ENCODE measurements at places on chromosomes 1 and 21.

GRCh38 chr21:42500736-42501135 is 4.7 kb upstream of the RSPH1 start:
- no peak for DNase-seq

GRCh38 chr1:111467865-111468716 is 5.7 kb upstream of the C1orf162 start:
- DNase-seq: no peak

DNA sequence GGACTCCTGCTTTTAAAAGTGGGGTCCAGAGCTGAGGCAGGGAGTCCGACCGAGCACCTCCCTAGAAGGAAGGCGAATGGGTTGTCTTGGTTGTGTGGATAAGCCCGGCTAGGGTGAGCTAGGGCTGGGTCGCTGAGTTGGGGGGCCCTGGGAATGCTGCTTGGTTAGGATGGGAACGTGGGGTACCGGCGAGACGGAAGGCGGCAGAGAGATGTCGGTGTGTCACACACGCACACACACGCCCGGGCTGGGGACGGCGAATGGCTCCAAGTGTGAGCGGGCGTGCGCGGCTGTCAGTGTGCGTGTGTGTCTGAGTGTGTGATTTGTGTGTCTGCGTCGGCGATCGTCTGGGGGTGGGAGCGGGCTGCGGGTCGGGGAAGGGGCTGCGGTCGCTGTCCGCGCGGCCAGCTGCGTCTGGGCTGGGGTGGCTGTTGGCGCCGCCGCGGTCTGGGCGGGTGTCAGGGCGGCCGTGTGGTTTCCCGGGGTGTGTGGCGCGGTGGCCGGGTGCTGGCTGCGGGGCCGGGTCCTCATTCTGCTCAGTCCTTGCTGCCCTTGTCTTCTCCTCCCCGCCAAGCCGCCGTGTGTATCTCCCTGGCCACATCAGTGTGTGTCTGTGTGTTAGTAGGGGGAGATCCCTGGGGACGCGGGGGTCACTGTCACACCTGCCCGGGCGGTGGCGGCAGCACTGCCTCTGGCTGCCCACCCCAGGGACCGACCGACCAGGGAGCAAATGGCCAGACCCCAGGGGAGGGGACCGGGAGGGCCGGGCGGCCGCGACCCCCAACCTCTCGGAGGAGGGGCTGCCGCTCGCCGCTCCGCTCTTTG is 1.1 kb downstream of the EFNA3 start:
- no peak for DNase-seq

GRCh38 chr1:27399251-27400025 is 7.0 kb downstream of the GPR3 start:
- DNase-seq: no peak

- no peak for DNase-seq
Observed at GRCh38 chr1:226871636-226872327, 1.4 kb downstream of the PSEN2 start.

- no peak for DNase-seq
Observed at GRCh38 chr21:15928686-15929425, 199.1 kb downstream of the USP25 start.

DNA sequence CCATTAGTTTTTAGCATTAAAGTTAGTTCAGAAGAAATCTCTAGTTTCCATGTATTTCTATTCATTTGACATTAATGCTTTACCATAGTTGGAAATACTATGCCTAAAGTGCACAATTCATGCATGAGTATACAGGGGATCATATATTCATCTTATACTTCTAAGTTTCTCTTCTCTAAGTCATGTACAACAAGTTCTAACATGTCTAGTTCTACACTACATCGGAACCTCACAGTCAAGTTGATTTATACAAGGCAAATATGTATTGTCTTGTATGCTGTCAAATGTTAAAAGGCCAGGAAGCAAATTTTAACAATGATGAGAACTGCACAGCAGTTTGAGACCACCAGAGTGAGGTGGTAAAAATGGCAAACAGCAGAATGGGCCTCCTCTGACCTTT is 22.9 kb upstream of the MOB3C start:
- DNase-seq: no peak

GRCh38 chr21:38830671-38831525 is 25.2 kb downstream of the ETS2 start:
- no peak for DNase-seq

- no peak for DNase-seq
Observed at GRCh38 chr1:98870959-98871903, 133.4 kb downstream of the PLPPR5 start.

DNA sequence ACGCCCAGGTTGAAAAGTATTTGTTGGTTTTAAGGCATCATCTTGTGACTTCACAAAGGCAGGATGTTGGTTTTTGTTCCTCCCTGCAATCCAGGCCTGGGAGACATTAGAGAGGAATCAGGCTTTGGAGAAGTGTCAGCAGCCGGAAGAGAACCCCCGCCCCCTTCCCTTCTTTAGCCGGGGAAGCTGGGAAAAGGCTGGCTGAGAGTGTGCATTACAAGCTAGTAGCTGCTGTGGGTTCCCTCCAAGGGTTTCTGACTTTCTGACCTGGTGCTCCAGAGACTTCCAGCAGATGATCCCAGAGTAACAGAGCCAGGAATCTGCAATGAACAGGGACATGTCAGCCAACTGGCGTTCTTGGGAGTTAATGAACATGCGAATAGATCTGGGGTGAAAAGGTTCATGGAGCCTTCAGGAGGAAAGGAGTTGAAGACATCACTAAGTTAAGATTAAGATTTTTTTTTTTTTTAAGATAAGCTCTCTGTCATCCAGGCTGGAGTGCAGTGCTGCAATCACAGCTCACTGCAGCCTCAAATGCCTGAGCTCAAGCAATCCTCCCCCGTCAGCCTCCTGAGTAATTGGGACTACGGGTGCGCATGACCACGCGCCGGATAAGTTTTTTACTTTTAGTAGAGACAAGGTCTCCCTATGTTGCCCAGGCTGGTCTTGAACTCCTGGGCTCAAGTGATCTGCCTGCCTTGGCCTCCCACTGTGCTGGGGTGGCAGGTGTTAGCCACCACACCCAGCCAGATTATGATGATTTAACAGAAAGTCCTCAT is 7.5 kb downstream of the DISP3 start:
- DNase-seq: no peak

GRCh38 chr21:15421441-15421881 is 308.3 kb upstream of the USP25 start:
- DNase-seq: no peak

GRCh38 chr1:31580891-31581603 is 4.7 kb downstream of the TINAGL1 start:
- no peak for DNase-seq

DNA sequence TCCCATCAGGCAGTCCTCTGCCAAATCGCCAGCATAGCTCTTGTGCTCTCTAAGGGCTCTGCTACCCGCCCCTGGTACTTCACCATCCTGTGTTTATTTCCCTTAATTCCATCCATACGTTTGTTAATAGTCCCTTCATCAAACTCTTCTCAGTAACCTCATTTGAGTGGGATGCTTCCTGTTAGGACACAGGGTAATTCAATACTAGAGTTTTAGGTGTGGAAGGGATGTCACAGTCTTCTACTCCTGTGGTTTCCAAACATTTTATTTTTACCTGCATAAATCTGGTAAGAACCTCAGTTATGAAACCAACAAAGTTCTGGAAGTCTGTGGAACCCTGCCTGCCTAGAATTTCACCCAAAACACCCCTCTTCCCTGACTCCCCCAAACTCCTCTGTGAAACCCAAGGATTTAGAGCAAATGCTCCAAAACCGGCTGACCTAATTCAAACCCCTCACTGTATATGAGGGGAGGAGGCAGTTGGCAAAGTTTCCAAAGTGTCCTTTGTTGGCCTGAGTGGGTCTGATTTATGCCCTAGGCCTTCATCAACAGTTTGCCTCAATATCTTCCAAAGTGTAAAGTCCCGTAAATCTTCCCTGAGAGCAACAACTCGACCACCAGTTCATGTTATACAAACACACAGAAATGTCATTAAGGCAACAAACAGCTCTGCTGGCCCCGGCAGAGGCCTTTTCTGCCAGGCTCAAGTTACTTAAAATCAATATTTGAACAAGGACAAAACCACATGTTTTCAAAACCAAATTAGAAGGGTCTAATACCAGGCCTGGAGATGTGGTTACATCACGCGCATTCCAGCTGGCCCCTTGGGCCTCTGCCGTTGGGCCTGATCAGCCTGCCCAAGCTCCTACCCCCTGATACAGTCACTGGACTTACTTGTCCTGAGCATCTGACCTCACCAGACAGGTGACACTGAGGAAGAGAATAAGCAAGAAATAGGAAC is 82.4 kb upstream of the FGGY start:
- DNase-seq: no peak

GRCh38 chr1:116564426-116564825 is 6.4 kb downstream of the CD58 start:
- no peak for DNase-seq

DNA sequence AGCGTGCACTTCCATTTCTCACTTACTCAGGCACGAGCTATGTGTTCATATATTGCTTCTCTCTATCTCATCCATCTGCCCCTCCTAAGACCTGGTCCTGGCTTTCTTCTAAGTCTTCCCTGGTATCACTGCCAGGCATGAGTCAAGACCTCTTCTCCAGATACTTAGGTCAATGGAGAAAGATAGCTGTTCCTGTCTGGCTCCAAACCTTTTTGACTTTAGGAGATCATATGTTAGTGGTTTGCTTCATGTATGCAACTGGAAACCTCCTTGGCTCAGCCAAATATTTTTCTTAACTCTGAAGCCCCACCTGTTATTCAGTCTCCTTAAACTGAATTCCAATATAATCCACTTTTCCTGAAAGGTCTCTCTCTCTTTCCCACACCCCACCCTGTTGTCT is 211.6 kb upstream of the PTBP2 start:
- DNase-seq: no peak

- DNase-seq: no peak
Observed at GRCh38 chr21:41717573-41718330, 49.1 kb downstream of the RIPK4 start.

GRCh38 chr1:29299446-29299845 is 63.1 kb downstream of the PTPRU start:
- DNase-seq: no peak

GRCh38 chr1:202276920-202277319 is 64.8 kb downstream of the UBE2T start:
- DNase-seq: no peak
